Sciatic nerve (tissue), 2 donors: ENCODE measurements at places on chromosomes 1 and 21.
A peak's percentile ranks its signal among the peaks of the same experiment; 100 is the strongest.

GRCh38 chr1:55416164-55416842 lies 201.1 kb upstream of the USP24 start:
- DNase-seq: no peak

GRCh38 chr1:27724961-27725373 lies 794 bp upstream of the FAM76A start:
- peak; percentile 67 for DNase-seq

- DNase-seq: no peak
These were observed 26.2 kb downstream of the OR10J5 start for GRCh38 chr1:159509440-159510228.

DNA sequence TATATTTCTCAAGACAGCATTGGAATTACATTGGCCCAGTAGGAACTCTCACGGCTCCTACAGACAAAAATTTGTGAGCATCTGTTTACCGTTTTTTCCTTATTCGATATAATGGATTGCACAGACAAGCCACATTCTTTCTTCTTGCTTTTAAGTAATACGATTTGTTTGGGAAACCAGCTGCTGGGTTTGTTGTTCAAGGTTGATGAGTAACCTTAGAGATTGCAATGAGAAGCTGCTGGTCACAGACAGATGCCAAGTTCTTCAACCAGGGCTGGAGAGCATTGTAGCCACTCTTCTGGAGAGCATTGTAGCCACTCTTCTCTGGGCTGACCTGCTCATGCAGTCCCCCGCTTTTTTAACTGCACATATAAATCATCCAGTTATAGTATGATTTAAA lies 1.4 kb upstream of the MIA3 start:
- no peak for DNase-seq

DNA sequence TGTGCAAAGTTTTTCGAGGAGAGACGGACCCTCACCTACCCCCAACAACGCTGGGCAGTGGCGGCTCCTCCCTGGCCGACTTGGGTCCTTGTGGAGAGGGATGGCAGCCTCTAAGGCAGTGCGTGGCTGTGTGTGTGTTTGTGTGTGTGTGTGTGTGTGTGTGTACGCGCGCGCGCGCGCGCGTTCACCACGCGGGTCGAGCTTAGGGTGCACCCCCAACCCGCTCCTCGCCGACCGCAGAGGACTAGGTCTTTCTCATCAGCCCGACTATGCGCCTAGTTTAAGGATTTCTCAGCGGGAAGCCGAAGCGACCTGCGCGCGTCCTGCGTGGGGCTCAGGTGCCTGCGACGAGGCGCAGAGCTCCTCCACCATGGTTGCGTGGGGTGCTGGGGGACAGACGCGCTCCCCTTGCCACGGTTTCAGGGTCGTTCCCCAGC lies 940 bp downstream of the SOX13 start:
- no peak for DNase-seq
